ENCODE measurements at places on chromosomes 5 and 9. TPM values are rescaled to one million over a fixed set of nuclear protein-coding genes. Genes with fewer than 3 reads are reported as not detected.
A peak's percentile ranks its signal among the peaks of the same experiment; 100 is the strongest.

DNA sequence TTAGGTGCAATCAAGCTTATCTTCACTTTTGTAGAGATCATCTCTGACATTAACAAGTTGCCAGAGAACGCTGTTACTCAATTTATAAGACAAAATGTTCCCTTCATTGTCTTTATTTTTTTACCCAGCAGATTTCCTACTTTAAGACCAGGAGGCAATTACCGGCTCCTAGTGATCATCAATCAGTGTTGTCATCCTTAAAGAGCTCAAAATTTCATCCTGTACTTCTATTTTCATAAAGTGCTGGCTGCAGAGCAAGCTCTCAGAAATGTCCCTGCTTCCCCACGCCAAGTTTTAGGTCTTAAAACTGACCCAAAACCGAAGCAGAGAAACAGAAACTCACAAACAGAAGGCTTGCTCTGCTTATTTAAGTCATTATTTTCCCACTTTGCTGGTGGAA lies 82.9 kb downstream of the PJA2 start:
- no peak for DNase-seq

- no peak for DNase-seq
These were observed 161.9 kb upstream of the GAS1 start for GRCh38 chr9:87109231-87109631.

- no peak for DNase-seq
These were observed 1.5 kb downstream of the DNAJC21 start for GRCh38 chr5:34930870-34931269.

GRCh38 chr5:13250464-13251291 lies 693.8 kb downstream of the DNAH5 start:
- DNase-seq: no peak

DNA sequence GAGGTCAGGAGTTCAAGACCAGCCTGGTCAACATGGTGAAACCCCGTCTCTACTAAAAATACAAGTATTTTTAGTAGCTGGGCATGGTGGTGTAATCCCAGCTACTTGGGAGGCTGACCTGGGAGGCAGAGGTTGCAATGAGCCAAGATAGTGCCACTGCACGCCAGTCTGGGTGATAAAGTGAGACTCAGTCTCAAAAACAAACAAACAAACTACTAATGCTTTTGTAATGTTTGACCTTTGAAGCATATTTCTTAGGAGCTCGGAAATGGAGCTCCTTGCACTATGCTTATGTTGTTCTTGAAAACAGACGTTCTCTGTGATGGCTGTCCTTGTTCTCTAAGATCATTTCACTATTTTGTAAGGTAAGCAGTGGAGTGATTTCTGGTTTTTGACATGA lies 6.0 kb downstream of the F2RL2 start:
- DNase-seq: no peak

- DNase-seq: no peak
These were observed 32.7 kb downstream of the PKD2L2 start for GRCh38 chr5:137921931-137922330.

GALT gene
- 79.1 TPM for total RNA-seq

DNA sequence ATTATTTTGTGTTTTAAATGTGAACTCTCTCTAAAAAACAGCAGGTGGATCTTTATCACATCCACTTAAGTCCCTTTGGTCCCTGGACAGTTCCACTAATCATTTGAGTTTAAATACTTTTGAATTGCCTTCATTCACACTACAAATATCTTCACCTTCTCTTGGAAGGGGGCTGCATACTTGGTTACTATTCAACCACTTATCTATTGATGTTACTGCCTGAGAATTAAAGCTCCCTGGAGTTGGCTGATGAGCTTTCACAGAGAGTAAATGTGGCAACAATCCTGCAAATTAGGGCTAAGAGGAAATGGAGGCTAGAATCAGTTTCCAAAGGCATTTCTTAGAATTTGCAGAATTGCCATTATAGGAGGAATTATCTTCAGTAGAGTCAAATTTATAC lies 180.4 kb downstream of the ST8SIA4 start:
- no peak for DNase-seq

DNA sequence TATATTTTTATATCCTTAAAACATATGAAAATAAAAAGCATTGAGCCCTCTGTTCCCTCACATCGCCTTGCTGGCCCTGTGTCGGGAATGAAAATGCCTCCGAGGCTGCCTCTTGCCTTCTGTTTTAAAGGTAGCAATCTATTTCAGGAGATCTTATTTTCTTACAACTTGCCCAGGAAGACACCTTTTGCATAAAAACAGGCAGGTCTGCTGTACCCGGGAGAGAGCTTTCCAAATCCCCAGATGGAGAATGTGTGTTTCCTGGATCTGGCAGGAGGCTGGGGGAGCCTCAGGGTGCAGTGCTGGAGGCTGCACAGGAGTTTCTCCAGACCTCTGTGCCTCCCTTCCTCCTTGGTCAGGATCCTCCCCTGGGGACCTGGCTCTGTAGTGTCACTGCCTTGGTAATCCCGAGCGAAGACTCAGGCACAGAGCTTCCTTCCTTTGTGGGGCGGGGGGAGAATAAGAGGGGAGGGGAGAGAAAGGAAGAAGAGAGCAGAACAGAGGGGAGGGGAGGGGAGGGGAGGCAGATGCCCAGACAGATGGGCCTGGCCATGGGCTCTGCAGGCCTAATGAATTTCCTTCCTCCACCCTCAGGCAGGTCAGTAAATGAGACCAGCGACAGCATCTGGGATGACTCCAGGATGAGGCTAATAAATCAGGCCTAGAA lies 104.0 kb upstream of the BOD1 start:
- no peak for DNase-seq

STKLD1 gene
- 0.71 TPM for total RNA-seq

GRCh38 chr5:181204826-181205760 lies at the start of gene TRIM7:
TSS of gene TRIM7 (minus strand) at chr5:181205196. CDS start at chr5:181205110, 86 bp downstream.
- DNase-seq: no peak

DNA sequence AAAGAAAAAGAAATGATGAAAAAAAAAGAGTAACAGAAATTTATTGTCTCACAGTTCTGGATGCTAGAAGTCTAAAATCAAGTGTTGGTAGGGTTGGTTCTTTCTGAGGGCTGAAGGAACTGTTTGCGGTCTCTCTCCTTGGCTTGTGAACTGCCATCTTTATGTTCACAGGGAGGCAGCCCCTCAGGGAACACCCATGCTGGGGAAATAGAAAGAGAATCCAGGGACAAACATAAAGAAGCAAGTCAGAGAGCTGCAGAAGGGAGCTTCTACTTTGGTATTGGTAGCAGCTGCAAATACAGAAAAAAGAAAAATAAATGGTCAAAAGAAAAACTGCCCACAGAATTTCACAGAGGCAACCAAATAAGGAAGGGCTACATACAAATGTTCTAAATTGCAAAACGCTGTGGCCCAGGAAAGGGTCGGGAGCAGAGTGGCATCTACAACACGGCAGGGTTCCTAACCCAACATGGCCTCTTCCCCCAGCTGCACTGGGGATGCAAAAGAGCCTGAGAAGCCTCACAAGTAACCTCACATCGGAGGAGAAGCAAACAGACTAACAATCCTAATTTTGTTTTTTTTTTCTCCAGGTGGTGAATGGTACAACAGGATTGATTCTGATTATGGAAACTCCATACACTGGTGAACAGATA lies 37.4 kb downstream of the ELOVL7 start:
- no peak for DNase-seq

DNA sequence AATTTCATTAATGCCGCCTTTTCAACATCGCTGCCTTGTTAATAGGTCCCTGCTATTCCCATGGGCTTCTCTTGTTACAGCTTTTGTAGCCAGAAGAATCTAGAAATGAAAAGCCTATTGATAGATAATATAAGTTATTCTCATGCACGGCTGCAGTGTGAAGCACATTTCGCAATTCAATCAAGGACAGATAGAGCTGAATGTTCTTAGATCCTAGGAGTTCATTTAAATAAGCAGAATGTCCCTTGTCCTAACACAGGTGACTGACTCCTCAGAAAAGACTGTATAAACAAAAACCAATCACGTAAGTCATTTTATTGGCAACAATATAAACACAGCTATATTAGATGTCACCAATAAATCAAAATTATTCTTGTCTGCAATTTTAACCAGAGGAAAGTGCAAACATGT lies 9.4 kb downstream of the GLIS3 start:
- no peak for DNase-seq

DNA sequence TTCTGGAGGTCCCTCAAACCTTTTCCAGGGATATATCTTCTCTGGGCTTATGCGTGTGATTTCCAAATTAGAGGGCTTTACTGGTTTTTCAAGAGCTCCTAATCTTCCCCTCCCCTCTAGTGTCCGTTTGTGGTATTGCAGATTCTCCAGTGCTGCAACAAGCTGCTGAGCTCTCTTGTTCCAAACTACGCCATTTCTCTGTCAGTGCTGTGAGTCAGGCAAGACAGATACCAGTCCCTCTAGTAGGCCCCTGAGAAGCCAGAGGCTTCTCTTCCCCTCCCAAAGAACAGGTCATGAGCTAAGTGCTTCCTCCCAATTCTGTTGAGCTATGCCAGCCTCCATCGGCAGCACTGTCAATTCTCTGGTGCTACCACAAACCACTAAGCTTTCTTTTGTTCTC lies 149.5 kb downstream of the FANCC start:
- peak; percentile 77 for DNase-seq

- DNase-seq: no peak
These were observed 41.4 kb upstream of the RNU6ATAC start for GRCh38 chr9:134205672-134206310.

DNA sequence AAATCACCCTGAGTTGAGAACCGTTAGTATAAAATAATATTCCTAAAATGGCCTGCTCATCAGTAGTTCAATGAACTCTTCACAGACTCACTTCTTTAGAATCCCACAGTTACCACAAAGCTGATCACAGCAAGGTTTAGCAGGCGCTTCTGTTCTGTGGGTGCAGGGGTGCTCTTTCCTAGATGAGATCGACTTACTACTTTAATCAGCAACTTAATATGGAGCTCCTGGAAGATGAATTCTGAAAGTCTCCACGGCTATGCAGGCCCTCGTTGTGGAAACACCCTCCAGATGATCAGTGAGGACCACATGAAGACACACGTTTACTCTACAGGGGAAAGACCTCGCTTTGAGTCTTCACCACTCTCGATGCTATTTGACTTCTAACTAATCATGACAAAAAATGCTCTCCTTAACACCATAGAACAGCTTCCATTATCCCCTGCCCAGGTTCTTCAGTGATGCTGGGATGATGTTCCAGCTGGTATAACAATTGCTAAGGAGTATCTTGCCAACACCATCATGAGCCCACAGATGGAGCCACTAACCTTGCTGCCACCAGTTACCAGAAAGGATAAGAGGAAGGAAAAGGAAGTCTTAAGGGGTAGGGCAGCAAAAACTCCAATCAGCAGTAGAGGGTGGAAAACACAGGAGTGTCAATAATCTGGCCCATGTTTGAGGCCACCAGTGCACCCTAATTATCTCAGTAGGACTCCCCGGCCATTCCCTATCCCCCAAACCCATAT lies 17.9 kb upstream of the GPX8 start:
- DNase-seq: peak; percentile 49

DNA sequence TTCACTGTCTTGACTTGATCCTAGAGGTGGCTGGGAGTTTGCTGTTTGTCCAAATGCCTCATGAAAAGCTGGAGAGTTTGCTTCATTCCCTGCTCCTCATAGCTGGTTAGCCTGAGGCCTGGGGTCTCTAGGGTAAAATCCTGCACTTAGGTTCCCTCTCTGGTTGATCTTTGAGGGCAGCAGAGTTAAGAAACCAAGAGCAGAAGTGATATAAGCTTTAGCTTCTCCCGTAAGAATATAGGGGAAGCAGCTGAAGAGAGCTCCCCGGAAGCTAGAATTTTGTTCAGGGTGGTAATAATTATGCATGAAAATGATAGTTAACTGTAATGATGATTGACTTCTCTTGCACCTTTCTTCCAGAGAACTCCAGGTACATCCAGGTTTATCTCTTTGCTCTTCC lies 1.4 kb downstream of the FAM53C start:
- DNase-seq: no peak

TCF7 gene
- total RNA-seq: 97.8 TPM

- no peak for DNase-seq
These were observed 137.8 kb upstream of the RGMB start for GRCh38 chr5:98635656-98636055.

Measured in activated CD8-positive, alpha-beta T cell treated with anti-CD3 and anti-CD28 coated beads, Interleukin-2, amount 10 ng/mL, durations not matched to agents 7 days and 5 days (primary cell).